ENCODE measurements at places on chromosomes 1 and 21.

DNA sequence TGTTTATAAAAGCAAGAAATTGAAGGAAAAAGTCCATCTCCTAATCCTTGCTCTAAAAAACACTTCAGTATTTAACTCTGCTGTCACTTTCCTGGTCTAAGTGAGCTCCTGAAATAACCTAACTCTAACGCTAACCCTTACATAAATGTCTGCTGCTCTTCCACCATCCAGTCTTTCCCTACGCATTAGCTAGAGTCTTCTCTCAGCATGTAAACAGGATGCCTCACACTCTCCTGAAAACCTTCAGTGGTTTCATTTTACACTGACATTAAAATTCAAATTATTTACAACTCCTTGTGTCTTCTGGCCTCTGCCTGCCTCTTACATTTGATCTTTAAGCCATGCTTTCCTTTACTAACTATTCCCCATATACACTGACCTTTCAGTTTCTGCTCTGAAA, 697.6 kb upstream of the CXADR start:
- peak; percentile 6 for DNase-seq

DNA sequence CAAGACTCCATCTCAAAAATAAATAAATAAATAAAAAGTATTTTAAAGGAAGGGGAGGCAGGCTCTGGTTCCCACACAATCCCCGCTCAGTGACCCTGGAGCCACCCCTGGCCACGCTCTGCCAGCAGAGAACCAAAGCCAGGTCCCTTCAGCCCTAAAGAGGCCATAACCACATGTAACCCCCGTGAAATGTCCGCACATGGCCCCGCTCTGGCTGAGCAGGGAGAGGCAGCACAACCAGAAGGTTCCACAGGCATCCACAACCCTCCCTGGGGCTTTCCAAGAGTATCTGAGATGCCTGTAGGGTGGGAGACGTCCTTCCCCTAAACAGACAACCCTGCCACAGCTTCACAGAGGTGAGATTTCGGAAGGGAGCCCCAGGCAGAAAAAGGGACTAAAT, 1.4 kb upstream of the ARF1 start:
- no peak for DNase-seq

GRCh38 chr1:165893507-165893906, 66.1 kb downstream of the UCK2 start:
- no peak for DNase-seq

DNA sequence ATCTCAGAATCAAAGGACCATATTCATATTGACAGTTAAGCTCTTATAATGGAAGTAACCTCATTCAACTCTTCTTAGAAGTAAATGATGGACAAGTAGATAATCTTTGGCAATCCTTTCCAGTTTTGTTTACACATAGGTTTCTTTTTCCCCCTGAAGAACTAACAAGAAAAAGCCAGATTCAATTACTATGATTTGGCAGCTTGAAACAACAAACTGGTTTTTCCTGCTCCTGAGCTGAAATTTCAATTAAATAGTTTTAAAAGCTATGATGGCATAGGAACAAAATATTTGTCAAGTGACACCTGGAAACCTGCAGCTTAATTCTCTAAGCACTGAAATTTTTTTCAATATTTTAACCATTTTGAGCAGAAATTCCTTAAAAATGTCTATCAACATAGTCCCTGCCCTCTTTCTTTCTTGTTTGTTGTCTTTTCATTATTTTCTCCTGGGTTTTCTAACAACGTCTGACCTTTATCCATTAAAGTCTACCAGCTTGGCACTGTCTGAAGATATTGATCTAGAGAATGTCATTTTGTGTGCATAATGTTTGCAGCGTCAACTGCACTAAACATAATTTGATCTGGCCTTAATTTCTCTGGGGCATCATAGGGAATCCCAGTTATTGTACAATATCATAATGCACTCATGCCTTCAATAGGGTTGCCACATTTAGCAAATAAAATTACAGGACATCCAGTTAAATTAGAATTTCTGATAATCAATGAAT, 4.0 kb upstream of the SLC35A3 start:
- no peak for DNase-seq

DNA sequence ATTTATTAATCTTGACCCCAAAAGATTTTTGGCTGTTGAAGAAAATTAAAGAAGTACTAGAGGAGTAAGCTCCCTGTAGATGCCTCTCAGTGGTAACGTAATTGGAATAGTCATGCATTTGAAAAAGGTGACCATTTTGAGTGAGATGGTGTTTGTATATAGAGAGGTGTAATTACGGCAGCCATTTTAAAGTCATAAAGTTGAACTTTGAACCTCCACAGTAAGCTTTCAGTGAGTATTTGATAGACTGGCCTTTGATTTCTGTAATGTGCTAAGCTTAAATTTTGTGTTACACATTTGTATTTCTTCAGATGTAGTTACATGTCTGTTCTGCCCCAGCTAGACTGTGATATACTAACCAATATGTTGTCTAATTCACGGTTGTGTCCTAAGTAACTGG, 21.5 kb upstream of the TMCO2 start:
- DNase-seq, result no peak

- DNase-seq, result no peak
These were observed 19.6 kb downstream of the SSR2 start for GRCh38 chr1:156001021-156001661.

DNA sequence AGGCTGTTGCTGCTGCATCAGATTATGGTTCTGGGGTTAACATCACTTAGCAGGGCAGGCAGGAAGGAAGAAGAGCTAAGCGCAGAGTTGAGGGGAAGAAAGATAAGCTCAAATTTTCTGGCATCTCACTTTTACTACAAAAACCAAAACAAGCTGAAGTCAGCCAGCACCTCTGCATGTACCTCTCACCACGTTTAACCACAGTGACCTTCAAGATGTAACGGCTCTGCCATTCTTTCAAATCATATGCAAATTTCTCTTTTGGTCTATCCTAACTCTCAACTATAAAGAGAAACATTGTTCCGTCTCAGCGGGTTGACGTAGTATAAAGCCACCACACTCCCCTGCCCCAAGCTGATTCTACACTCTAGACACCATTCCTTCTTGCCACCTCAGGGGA, 154.4 kb downstream of the OMA1 start:
- no peak for DNase-seq

DNA sequence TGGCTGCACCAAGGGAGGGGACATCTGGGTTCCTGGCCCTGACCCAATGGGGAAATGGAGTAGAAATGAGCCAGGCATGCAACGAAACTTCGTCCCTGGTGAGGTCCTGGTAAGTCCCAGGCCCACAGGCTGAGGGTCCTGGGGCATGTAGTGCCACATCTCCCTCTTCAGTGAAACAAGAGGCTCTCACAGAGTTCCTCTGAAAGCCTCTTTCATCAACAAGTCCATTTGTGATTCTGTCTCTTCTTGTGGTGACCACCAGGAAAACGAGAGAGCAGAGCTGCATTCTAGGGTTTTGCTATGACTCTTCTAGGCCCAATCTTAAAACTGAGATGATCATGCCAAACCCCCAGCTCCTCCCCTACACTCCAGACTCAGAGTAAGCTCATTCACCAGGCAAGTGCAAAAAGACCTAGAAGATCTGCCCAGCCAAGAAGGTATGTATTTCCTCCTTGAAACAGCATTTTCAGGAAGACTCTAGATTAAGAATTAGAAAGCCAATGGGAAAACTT, 24.3 kb upstream of the RNF220 start:
- no peak for DNase-seq

All from fibroblast of villous mesenchyme (primary cell).